Erythroblast (primary cell): ENCODE measurements at places on chromosomes 16 and 17.

GRCh38 chr16:4239020-4239419 is 2.9 kb downstream of the SRL start:
- no peak for DNase-seq

- DNase-seq = no peak
Observed at GRCh38 chr16:71956486-71956885, 43.7 kb downstream of the PKD1L3 start.

DNA sequence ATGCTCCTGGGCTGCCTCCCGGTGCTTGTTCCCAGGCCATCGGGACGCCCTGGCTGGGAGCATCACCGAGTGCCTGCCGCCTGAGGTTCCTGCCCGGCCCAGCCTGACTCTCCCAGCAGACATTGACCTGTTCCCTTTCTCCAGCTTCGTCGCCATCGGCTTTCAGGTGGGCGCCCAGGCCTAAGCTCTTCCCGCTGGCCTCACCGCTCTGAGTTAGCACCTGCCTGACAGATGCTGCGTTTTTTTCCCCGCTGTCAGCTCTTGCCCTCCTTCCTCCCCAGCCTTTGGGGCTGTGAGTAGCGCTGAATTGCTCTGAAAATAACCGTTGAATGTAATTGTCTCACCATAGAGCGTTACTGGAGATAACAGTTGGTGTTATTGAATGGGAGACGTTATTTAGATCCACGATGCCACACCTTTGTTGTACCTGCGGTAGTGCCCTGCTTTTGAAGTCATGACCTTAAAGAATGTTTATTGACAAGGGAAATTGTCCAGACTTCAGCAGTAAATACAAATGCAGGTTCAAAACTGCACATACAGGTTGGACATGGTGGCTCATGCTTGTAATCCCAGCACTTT is 21.3 kb upstream of the SMIM5 start:
- DNase-seq = no peak

GRCh38 chr17:65085397-65085796 is 28.9 kb upstream of the GNA13 start:
- DNase-seq = no peak

- DNase-seq = no peak
Observed at GRCh38 chr16:85181739-85182129, 69.5 kb upstream of the CIBAR2 start.

DNA sequence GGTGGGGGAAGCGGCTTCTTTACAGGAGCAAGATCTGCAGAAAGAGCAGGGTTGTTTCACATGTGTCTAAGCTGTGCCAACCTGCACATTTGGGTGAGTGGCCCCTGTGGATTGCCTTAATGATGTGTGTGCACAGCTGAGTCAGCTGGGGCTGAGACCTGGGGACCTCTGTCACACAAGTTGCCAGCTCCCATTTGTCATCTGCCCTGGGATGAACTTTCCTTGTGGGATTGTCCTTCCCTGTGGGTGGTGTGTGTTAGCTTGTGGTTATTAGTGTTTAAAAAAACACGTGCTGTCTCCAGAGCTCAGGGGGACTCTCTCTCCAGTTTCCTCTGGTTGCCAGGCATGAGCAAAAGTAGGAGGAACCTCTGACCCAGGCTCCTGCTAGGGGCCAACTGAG is 400.5 kb upstream of the CCL2 start:
- no peak for DNase-seq

DNA sequence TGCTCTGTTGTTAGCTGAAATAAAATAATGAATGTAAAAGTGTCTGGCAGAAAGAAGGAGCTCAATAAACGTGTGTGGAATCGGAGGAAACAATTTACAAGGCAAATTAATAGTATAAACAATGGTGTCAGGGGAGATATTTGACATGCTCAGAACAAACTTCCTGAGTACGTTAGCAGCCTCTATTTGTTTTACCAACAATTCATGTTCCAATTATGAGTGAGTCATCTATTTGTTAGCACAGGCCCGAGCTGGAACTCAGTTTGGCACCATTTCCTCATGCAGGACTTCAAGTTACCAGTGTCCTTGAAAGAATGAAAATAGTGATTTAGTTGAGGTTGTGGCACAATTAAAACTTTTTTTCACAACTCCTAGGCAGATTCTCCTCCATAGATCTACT is 9.1 kb downstream of the ASIC2 start:
- no peak for DNase-seq

GRCh38 chr16:53022374-53022773 is 30.3 kb downstream of the CHD9NB start:
- peak; percentile 29 for DNase-seq

DNA sequence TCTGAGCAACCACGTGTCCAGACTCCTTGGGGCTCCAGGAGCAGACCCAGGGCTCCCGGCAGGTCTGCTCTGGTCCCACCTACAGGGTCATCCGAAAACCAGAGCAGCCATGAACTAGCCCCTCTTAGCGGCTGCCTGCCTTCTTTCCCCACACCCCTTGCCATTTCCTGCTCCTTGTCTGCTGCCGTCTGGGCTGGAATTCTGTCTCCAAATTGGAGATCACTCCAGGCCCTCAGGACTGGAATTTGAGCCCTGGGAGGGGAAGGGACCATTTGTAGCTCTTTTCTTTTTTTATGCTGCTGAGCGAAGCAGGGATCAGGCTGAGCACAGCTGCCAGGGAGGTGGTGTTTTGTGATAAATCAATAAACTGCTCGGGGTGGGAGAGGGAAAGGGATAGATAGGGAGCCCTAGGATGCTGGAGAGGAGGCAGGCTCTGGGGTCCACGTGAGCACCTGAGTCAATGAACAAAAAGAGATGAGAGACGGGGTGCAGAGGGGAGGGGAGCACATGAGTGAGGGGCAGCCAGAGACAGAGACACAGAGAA is 257.5 kb downstream of the ENGASE start:
- no peak for DNase-seq

GRCh38 chr17:78797691-78798585 is 15.9 kb upstream of the CYTH1 start:
- no peak for DNase-seq

GRCh38 chr17:46764709-46765401 is 53.6 kb downstream of the WNT3 start:
- DNase-seq = peak; percentile 22

- DNase-seq = no peak
Observed at GRCh38 chr17:79941088-79942010, 94.3 kb downstream of the TBC1D16 start.

DNA sequence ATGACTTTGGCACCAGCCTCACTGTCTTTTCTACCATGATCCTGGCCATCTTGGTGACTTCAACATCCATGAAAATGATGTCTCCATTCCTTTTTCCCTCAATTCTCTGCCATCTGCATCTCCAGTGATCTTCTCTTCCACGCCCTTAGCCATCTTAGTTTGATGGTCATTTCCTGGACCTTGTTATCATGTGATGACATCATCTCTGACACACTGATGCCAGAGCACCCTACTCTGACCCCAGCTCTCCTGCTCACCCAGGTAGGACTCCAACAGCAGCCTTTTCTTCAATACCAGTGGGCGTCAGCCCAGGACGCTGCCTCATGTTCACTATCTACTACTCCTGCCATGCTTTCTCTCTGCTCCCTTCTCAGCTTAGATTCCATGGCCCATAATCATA is 83.2 kb downstream of the ZZEF1 start:
- DNase-seq = no peak
